ENCODE measurements at places on chromosomes 16 and 17. TPM values are rescaled to one million over a fixed set of nuclear protein-coding genes. Genes with fewer than 3 reads are reported as not detected.

- no peak overlapping the region for H3K27ac ChIP-seq
- DNase-seq: no peak
- H3K36me3 ChIP-seq: no peaks in the 10 kb centered on the region
- H3K4me3 ChIP-seq: no peak overlapping the region
- peaks cover 40% of the 10 kb centered on the region for H3K27me3 ChIP-seq
These were observed 66.7 kb downstream of the C16orf95 start for GRCh38 chr16:87250431-87250960.

DNA sequence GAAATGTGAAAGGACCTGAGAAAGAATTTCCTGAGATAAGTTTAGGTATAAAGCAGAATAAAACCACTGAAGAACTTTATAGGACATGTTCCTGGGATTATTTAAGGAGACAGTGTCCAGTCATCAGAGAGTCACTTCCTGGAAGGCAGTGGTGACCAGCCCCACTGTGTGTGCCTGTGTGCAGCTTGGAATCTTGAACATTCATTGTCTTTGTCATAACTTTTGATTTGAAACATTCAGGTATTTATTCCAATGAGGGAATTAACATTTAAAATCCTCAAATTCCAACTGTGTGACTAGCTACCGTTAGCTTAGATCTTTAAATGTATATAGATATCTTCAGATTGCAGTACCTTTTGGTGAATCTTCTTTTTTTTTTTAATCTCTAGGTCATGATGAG lies 61.7 kb upstream of the MRC2 start:
- H3K27me3 ChIP-seq: no peaks in the 10 kb centered on the region
- peak overlapping the region; percentile 36 for H3K27ac ChIP-seq
- H3K36me3 ChIP-seq: peaks cover 43% of the 10 kb centered on the region
- H3K4me3 ChIP-seq: no peak overlapping the region

GRCh38 chr16:74524117-74524516 lies 82.8 kb downstream of the GLG1 start:
- no peak for DNase-seq
- H3K4me1 ChIP-seq: peaks cover 4% of the 10 kb centered on the region
- no peaks in the 10 kb centered on the region for H3K27me3 ChIP-seq
- H3K27ac ChIP-seq: no peak overlapping the region
- no peak overlapping the region for H3K4me3 ChIP-seq

Gene ZP2
- not detected for polyA plus RNA-seq

DNA sequence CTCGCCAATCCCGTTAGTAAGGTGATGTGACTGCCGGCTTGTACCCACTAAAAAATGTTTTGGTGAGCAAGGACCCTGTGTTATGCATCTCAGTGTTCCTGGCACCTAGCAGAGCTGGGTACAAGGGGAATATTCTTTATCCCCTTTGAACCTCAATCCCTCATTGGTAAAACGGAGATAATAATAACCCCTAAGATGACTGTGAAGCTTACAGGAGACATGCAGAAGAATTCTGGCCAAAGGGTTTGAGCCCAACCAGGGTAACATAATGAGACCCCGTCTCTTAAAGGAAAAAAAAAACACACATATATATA lies 896 bp downstream of the GGA2 start:
- H3K27me3 ChIP-seq: no peaks in the 10 kb centered on the region
- H3K27ac ChIP-seq: no peak overlapping the region
- peaks cover 9% of the 10 kb centered on the region for H3K4me1 ChIP-seq
- no peak for DNase-seq
- peak overlapping the region; percentile 75 for H3K4me3 ChIP-seq

DNA sequence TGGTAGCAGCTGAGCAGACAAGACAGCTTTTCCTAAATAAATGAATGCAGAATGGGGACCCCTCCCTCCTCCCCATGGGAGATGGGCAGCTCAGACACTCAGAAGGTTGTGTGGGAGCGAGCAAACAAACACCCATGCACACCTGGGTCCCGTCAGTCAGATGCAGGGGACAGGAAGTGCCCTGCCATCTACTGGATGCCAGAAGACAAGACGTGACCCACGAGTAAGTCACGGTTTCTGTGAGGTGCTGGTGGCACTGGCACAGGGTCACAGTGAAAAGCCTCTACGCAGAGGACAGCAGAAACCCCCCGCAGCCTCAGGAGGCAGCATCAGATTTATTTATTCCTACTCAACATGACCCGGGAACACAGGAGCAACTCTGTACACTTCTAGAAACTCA lies 8.4 kb downstream of the HBQ1 start:
- no peaks in the 10 kb centered on the region for H3K4me1 ChIP-seq
- H3K27ac ChIP-seq: no peak overlapping the region
- peaks cover 26% of the 10 kb centered on the region for H3K36me3 ChIP-seq
- no peak overlapping the region for H3K4me3 ChIP-seq
- H3K27me3 ChIP-seq: no peaks in the 10 kb centered on the region

DNA sequence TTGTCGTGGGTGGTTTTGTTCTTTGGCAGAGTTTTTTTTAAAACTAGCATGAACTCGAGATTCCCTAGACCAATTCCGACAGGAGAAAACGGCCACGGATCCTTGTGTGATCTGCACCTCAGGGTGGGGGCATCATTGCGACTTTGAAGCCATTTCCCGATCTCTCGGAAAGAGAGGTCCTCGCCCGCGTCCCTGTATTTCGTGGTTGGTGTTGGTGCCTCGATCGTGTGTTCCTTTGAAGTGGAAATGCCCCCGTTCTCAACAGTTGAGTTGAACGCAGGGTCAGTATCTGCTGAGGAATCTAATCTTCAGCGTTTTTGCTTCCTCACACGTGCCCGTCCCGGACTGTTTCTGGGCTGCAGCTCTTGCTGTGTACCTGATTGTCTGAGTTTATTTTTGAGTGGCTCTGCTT lies 1.1 kb downstream of the CRAMP1 start:
- peak overlapping the region; percentile 90 for H3K4me3 ChIP-seq
- DNase-seq: no peak
- H3K36me3 ChIP-seq: peaks cover 9% of the 10 kb centered on the region
- peaks cover 31% of the 10 kb centered on the region for H3K4me1 ChIP-seq

GRCh38 chr16:19853132-19853741 lies 31.4 kb downstream of the GPRC5B start:
- H3K27ac ChIP-seq: no peak overlapping the region
- no peak for DNase-seq
- H3K4me3 ChIP-seq: no peak overlapping the region
- no peaks in the 10 kb centered on the region for H3K27me3 ChIP-seq
- no peaks in the 10 kb centered on the region for H3K4me1 ChIP-seq

Gene CCL17
- not detected for polyA plus RNA-seq

Gene SULT1A2
- polyA plus RNA-seq: not detected

DNA sequence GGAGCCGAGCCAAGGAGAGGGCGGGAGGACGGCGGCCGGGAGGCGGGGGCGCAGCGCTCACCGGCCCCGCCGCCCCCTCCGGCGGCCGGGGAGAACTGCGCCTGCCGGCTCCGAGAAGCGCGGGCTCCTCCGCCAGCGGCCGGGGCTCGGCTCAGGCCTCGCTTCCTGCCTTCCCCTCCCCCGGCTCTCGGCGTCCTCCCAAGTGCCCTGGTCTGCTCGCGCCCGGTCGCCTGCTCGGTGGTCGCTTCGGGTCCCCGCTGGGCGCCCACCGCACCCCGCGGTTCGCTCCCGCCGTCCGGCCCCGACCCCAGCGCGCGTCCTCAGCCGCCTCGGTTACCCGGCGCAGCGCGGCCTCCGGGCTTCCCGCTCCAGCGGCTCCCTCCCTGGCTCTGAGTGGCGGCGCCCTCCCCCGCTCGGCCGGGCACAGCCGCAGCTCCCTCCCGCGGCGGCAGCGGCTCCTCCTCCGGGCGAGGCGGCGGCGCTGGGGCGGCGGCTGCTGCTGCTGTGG lies 313 bp downstream of the UBTF start:
- peak; percentile 85 for DNase-seq
- no peaks in the 10 kb centered on the region for H3K27me3 ChIP-seq
- H3K27ac ChIP-seq: peak overlapping the region; percentile 97
- peaks cover 31% of the 10 kb centered on the region for H3K36me3 ChIP-seq
- peaks cover 25% of the 10 kb centered on the region for H3K4me1 ChIP-seq

GRCh38 chr16:527015-527903 lies at the start of gene CAPN15:
Gene CAPN15, plus strand, starts transcription at chr16:527712. Its CDS starts 19,127 bp downstream, at chr16:546839.
- no peaks in the 10 kb centered on the region for H3K36me3 ChIP-seq
- H3K27ac ChIP-seq: peak within 1 kb of the TSS; percentile 92
- peaks cover 25% of the 10 kb centered on the region for H3K4me1 ChIP-seq
- DNase-seq: peak; percentile 93

DNA sequence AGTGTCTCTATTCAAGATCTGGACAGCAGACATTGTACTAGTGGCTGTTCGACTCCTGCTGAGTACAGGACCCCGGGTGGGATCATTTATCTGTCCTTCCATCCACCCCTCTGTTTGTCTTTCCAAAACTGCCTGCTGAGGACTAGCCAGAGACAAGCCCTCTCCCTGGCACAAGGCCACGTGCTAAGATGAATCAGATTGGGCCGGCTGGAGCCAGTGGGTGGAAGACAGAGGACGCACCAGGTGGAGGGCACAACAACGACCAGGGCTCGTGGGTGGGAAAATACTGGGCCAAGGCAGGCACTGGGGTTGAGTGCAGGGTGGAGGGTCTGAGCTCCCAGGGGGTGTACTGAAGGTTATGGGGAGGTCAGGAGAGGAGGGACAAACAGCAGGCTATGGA lies 1.4 kb upstream of the CA7 start:
- no peak overlapping the region for H3K4me3 ChIP-seq
- H3K36me3 ChIP-seq: no peaks in the 10 kb centered on the region
- peak; percentile 48 for DNase-seq
- no peak overlapping the region for H3K27ac ChIP-seq
- H3K4me1 ChIP-seq: peaks cover 8% of the 10 kb centered on the region

Measured in SK-N-SH (cell line).